ENCODE measurements at places on chromosomes 7 and 10.
A peak's percentile ranks its signal among the peaks of the same experiment; 100 is the strongest.

DNA sequence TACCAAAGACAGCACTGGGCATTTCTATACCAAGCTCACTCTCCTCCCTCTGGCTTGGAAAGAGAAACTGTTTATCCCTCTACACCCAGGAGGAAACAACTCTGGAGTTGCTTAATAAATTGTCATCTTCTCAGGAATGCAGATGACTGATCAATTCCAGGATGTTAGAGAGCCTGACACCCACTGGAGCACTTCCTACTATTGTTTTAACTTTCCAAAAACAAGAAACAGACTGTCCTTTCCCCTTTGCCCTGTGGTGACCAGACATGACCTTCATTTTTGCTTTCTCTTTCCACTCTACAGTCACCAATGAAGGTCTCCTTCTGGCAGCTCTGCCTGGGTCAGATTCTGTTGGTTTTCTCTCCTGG lies 19.6 kb downstream of the GIMAP4 start:
- no peak for DNase-seq

DNA sequence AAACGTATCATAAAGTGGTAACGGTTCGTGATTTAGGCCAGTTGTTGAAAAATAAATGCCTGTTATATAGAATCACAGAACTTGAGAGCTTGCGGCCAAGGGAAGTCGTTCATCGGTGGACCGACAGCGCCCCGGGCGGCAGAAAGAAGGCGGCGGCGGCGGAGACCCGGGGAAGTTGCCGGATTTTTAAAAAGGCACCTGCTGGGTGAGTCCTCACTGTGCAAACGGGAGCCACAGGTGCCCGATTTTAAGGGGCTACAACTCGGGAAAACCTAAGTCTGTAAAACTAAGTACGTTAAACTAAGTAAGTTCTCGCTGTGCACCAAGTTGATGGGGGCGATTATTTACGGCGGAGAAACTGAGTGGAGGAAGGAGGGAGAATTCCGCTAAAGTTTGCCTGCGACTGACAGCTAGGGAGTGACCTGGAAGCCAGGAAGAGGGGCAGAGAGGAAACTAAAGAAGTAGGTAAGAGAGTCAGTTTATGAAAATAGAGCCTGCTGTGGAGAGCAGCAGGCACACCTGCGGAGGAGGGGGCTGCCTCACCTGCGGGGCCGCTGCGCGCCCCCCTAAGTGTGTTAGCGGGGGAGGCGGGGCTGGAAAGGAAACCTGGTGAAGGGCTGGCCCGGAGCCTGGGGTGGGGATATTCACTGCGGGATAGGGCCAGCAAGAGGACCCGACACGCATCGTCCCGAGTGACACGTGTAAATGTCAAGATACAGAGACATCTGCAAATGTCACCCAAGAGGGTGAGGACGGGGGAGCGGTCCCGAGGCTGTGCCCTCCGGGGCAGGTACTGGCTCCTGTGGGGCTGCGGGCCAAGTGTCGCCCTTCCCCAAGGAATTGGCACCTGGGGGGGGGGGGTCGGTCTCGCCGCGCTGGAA lies 996 bp downstream of the ADAM12 start:
- peak; percentile 70 for DNase-seq

DNA sequence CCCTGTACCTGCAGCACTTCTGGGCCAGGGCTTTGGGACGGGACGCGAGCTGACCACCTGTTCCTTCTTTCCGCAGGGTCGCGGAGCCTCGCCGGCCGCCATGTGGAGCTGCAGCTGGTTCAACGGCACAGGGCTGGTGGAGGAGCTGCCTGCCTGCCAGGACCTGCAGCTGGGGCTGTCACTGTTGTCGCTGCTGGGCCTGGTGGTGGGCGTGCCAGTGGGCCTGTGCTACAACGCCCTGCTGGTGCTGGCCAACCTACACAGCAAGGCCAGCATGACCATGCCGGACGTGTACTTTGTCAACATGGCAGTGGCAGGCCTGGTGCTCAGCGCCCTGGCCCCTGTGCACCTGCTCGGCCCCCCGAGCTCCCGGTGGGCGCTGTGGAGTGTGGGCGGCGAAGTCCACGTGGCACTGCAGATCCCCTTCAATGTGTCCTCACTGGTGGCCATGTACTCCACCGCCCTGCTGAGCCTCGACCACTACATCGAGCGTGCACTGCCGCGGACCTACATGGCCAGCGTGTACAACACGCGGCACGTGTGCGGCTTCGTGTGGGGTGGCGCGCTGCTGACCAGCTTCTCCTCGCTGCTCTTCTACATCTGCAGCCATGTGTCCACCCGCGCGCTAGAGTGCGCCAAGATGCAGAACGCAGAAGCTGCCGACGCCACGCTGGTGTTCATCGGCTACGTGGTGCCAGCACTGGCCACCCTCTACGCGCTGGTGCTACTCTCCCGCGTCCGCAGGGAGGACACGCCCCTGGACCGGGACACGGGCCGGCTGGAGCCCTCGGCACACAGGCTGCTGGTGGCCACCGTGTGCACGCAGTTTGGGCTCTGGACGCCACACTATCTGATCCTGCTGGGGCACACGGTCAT lies 13.3 kb downstream of the GPR146 start:
- DNase-seq = no peak

GRCh38 chr10:30454744-30455510 lies 20.9 kb downstream of the MAP3K8 start:
- DNase-seq = peak; percentile 96
